ENCODE measurements at places on chromosomes 1 and 21.

- peak; percentile 30 for DNase-seq
Observed at GRCh38 chr21:38986406-38986805, 180.7 kb downstream of the ETS2 start.

GRCh38 chr1:218667781-218668516 is 322.8 kb downstream of the TGFB2 start:
- DNase-seq = no peak

DNA sequence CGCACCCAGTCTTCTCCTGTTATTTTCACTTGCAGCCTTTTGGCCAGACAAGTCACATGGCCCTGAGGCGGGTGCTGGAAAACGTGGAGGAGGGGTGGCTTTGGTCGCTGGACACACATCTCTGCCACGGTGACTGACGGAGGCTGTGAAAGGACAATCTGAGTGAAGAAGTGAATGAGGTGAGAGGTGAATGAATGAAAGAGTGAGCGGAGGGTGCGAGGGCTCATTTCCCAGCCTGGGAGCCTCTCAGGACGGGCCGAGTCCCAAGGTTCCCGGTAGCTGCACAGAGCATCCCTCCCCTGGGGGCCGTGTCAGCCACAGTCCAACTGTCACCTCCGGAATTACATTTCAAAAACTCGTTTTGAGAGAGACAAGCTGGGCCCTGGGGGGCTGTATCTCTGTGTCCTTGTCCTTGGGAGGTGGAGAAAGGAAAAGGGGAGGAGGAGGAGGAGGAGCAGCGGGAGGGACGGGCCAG is 89.6 kb downstream of the UBIAD1 start:
- no peak for DNase-seq

DNA sequence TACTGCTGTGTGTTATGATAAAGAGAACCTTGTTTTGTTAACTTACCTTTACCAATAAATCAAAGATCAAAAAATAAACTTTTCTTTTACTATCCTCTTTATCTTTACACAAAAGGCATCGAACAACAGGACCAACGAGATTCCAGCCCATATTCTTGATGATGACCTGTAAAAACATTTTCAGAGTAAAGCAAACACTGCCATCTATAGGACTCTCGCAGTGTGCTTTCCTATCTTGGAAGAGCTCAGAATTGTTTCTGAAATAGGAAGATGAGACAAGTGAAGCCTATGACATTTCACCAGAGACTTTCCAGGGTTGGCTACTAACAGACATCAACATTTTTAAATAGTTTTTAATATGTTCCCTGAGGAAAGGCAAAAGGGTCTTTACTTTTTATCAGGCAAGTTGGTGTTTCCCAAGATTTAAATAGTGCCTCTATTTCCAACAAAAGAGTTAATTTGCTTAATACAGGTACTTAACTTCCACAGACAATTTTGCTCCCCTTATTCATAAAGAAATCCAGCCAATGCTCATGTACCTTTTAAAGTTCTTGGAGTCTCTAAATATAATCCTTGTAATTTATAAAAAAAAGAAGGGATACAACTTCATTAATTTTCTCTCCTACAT is 7.3 kb downstream of the GLMN start:
- DNase-seq = peak; percentile 52

DNA sequence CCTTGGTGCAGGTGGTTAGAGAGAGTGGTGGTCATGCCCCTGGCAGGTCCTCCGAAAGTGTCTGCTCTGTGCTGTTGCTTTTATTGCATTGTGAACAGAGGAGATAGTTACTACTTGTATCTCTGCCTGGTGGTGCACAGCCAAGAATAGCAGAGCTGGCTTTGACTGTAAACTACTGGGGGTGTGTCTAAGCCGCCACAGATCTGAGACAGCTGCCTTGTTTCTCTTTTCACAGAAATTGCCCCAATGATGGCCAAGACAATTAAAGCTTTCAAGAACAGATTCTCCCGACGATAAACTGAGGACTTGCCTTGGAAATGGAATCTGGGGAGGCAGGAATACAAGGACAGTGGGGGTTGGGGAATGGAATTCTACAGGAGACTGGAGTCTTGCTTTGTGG is 16.0 kb downstream of the ELOA start:
- DNase-seq = no peak

GRCh38 chr1:63010913-63011660 is 227.2 kb downstream of the ATG4C start:
- DNase-seq = peak; percentile 24
